ENCODE measurements at places on chromosomes 2 and 18.

DNA sequence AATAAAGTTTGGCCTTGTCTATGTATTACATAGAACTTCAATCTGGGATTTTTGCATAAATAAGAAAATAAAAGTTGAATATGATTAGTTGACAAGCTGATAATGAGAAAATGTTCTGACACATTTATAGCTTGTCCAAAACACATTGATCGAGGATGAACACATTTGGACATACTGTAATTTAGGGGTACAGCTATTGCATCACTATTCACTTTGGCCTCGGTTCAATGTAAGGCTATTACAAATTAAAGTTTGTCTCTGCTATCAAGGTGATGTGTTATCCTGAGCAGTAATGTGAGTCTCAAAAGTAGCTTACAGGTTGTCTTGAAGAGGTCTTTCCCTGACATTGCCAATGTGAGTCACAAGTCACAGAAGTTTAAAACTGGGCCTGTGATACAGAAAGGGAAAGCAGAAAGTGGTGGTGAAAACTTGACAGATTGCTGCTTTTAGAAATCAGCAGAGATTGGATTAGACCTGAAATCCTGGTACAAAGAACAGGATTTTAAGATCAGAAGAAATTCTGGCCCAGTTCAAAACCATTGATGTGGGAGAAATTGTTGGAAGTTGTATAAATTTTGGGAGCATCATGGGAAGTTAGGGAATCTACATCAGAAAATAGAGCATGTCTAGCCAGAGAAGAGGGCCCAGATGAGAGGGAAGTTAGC, 674.1 kb downstream of the NYAP2 start:
- no peak for DNase-seq

DNA sequence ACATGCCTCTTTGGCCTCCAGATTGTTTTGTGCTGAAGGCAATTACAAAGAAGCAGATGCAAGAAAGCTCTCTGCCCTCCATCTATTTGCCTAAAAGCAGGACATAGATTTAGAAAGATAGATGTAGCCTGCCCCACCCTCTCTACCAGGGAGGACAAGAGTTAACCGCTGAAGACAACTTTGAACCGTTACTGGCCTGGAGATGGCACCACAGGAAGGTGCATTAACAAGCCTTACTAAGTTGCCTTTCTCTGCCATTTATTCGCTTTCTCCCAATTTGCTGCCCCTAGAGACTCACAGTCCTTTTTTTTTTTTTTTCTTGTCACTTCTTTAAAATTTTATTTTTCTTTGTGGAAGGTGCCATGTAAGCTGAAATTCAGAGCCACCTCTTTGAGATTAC, 28.8 kb upstream of the RMDN2 start:
- DNase-seq = peak; percentile 23

- no peak for DNase-seq
These were observed 76.7 kb upstream of the SNTG2 start for GRCh38 chr2:873651-874580.

DNA sequence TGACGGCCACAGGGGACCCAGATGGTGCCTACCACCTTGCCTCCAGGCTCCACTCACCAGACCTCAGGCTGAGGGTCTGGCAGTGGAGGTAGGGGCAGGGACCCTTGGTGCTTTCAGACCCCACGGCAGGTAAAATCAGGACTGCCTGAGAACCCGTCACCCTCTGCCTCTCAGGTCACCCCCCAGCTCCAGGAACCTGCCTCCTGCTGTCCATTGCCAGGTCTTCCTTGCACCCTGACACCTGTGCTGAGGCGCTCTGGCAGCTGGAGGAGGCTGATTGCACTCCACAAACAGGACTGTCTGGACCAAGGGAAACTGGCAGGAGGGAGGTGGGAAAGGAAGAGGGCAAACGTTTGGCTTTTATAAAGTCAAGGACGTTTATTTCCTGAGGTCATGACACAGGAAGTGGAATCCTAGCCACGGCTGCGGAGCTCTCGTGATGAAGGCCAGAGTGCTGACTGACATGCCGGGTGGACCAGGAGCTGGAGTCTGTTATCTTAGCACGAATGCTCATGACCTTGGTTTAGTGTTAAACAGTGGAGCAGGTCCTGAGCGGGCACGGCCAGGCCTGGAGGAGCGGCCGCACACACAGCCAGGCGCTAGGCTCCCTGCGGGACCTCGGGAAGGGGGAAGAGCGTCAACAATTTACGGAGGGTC, 40.5 kb downstream of the ANO7 start:
- no peak for DNase-seq

GRCh38 chr2:41038408-41038807, 586.5 kb upstream of the SLC8A1 start:
- DNase-seq = peak; percentile 51

- DNase-seq = no peak
These were observed 17.9 kb downstream of the CAPN10 start for GRCh38 chr2:240604291-240604938.

DNA sequence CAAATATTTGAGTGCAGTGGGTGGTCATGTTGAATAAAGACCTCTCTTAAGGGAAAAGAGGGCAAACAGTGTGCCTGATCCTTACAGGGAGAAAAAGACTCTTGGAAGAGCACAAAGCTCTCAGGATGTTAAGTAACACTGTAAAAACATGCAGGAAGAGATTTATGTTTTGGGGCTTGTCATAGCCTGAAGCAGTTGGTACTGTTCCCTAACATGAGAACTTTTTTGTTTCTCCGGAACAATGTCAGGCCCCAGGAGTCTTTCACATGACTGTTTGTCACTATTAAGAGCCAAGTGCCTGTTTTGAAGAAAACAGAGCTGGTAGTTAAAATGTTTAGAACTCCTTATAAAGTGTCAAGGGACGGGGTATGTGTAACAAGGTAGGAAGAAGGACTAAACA, 83.7 kb upstream of the B3GNT2 start:
- no peak for DNase-seq

DNA sequence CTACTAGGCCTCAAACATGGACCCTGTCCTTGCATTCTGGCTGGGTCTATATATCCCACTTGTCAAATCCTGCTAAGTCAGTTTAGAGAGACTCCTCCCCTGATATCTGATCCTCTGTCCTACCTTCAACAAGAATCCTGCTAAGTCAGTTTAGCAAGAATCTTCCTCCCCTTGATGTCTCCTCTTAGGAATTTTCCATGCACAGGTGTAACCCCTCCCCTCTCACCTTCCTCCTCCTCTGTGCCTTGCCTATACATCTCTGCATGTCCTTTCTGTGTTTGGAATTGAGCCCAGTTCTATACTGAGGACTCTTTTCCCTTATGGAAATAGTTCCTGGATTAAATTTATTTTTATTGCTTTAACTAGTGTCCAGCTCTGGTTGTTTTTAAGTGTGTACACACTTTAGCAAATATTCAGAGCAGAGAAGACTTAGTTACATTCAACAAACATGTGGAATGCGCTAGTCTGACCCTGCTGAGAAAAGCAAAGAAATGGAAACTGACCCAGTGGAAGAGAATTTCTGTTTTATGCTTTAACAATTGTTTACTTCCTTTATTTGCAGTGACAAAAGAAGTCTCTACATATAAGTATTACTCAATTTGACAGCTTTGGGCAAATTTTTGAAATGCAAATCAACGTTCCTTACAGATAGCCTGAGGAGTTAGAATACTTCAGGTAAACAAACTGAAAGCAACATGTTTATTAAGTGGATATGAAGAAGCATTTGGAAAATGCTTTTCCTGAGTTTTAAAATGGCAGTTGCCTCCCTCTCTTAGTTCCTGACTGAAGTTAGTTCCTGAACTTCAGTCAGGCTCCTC, 80.6 kb downstream of the RIT2 start:
- DNase-seq = no peak

- DNase-seq = no peak
These were observed 4.9 kb downstream of the NOP58 start for GRCh38 chr2:202270487-202270886.

DNA sequence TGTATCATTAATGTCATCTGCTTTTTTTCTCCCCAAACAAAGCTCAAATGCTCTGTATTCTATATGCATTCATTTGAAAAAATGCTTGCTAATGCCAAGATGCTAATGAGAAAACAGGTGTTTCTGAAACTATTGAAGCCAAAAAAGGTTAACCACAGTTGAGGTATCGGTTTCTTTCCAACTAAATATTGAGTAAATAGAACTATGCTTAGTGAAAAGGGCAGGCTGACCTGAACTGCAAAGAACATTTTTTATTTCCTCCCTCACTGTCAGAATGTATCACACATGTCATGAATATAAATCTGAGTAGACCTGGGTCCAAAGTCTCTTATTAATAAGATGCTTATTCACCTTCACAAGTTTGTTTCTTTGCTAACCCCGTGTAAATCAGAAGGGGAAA, 866.6 kb downstream of the CPS1 start:
- DNase-seq = no peak

DNA sequence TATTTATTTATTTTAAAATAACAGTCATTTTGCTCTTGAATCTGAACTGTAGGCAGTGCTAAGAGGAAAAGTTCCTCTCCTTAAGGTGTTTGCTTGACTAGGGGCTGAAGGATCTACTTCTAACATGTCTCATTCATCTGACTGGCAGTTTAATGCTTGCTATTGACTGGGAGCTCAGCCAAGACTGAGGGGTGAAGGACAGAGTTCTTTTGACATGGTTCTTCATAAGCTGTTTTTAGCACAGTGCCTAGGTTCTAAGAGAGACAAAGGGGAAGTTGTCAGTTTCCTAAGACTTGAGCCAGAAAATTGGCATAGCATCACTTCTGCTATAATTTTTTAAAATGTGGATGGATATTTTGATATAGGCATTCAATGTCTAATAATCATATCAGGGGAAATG, 73.0 kb downstream of the COMMD1 start:
- no peak for DNase-seq

DNA sequence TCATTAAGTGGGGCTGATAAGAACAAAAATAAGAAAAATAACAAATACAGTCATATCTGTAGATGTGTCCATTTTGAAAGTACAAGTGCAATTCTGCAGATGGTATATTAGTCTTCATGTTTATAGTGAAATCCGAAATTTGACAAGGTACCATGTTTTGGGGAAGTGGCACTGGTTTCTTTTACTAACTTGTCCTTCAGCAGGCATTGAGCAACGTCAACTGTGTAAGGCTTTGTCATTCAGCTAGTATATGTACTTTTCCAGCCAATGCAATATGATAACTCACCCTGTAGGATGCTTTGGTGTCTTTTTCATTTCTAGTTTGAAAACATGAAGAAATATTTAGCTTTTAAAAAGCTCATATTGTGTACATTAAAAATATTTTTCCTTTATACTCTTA, 139.9 kb downstream of the MCFD2 start:
- no peak for DNase-seq

GRCh38 chr18:48580066-48580465, 41.2 kb downstream of the CTIF start:
- DNase-seq = no peak

GRCh38 chr2:136032192-136032591, 46.8 kb upstream of the DARS1 start:
- no peak for DNase-seq

- peak; percentile 3 for DNase-seq
These were observed 941 bp upstream of the SGO2 start for GRCh38 chr2:200525066-200525465.

- no peak for DNase-seq
These were observed 42.5 kb upstream of the ASAP2 start for GRCh38 chr2:9164112-9164608.

DNA sequence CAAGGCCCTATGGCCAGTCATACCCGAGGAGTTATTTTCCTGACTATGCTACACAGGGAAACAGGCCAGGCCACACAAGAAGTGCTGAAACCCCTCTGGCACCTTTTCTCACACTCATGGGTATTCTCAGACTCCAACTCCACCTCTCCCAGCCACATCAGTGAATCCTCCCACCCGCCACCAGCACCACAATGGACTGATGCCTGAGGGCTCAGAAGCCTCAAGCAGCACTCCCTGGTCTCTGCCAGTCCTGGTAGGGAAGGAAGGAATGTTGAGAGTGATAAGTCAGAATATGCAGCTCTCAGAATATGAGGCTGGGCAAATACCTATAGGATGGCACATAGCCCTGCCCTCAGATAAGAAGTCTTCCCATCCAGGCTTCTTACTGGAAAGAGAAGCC, 391.1 kb downstream of the ALK start:
- DNase-seq = no peak

DNA sequence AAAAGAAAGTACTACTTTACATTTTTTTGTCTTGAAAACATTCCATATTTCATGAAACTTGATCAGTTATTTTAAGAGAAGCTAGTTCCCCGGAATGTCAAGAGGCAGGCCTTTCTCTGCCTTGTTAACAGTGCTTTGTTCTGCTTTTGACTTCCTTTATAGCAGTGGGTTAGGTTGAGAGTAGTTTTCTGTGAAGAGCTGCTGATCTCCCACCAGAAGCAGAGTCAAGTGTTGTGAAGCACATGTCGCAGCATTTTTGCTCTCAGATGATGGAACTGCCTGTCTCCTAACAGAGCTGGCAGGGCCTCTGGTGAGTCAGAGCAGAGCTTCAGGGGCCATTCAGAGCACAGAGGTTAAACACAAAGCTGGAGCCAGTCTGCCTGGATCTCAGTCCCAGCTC, 871.8 kb downstream of the SLC4A3 start:
- DNase-seq = peak; percentile 74

DNA sequence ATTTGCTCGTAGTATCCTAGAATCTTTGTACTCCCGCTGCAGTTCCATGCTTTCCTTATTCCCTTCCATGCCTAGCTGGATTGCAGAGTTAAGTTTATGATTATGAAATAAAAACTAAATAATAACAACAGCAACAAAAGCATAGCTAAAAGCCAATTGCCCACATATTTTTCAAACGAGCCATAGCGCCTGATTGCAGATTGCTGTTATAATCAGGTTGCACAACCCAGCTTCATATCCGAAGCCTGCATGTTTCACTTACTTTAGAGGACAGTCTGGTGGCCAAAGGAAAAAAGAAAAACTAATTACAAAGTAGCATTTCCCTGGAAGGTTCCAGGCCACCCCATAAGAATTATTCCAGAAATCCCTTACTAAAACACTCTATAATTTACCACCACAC, 31.9 kb upstream of the PNO1 start:
- DNase-seq = no peak

GRCh38 chr2:205852457-205852856, 170.2 kb downstream of the NRP2 start:
- DNase-seq = no peak

GRCh38 chr2:217394510-217395351, 534.9 kb upstream of the TNP1 start:
- DNase-seq = peak; percentile 70

DNA sequence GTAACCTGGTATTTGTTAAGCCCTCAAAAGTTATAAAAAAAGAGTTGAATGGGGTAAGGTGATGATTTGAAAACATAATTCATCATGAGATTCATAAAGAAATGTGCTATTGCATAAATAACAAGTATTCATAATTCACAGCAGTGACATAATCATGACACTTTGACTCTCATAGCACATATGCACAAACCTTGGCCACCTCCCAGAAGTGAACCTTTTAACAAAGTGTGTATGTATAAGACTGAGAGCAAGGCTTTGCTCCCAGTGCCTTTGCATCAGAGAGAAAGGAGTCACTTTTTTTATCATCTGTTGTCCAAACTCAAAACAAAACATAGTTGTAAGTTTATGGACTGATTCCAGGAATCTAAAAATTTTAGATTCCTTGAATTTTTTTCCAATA, 15.0 kb upstream of the HTR2B start:
- no peak for DNase-seq

- peak; percentile 91 for DNase-seq
These were observed 193.0 kb upstream of the RGPD4 start for GRCh38 chr2:107633580-107634147.

GRCh38 chr2:201859949-201860348, 53.6 kb downstream of the CDK15 start:
- peak; percentile 67 for DNase-seq

- no peak for DNase-seq
These were observed 7.3 kb downstream of the IER3IP1 start for GRCh38 chr18:47168913-47169312.
